ENCODE measurements at places on chromosomes 2 and 18. TPM values are rescaled to one million over a fixed set of nuclear protein-coding genes. Genes with fewer than 3 reads are reported as not detected.

Gene CDCA7
- 81.5 TPM for total RNA-seq

- DNase-seq, result no peak
- no peak overlapping the region for H3K4me3 ChIP-seq
- no peak overlapping the region for H3K27ac ChIP-seq
- peaks cover 19% of the 10 kb centered on the region for H3K36me3 ChIP-seq
- H3K27me3 ChIP-seq, result no peaks in the 10 kb centered on the region
- no peaks in the 10 kb centered on the region for H3K4me1 ChIP-seq
Observed at GRCh38 chr2:201631041-201631440, 12.3 kb downstream of the TMEM237 start.

GRCh38 chr2:58842501-58843155 lies 601.5 kb upstream of the FANCL start:
- H3K36me3 ChIP-seq, result no peaks in the 10 kb centered on the region
- DNase-seq, result no peak
- peaks cover 2% of the 10 kb centered on the region for H3K27me3 ChIP-seq
- H3K27ac ChIP-seq, result no peak overlapping the region
- H3K4me3 ChIP-seq, result no peak overlapping the region

GRCh38 chr2:20254731-20255130 lies 29.8 kb upstream of the SDC1 start:
- no peak overlapping the region for H3K4me3 ChIP-seq
- H3K4me1 ChIP-seq, result peaks cover 5% of the 10 kb centered on the region
- H3K36me3 ChIP-seq, result peaks cover 29% of the 10 kb centered on the region
- H3K27ac ChIP-seq, result no peak overlapping the region
- H3K27me3 ChIP-seq, result no peaks in the 10 kb centered on the region

Gene SMYD1
- not detected for total RNA-seq

Gene AMER3
- not detected for total RNA-seq

Gene SPP2
- total RNA-seq, result not detected

GRCh38 chr2:66985906-66986305 lies 411.2 kb upstream of the ETAA1 start:
- no peak overlapping the region for H3K4me3 ChIP-seq
- no peaks in the 10 kb centered on the region for H3K4me1 ChIP-seq
- H3K36me3 ChIP-seq, result no peaks in the 10 kb centered on the region
- no peak overlapping the region for H3K27ac ChIP-seq
- no peak for DNase-seq
- no peaks in the 10 kb centered on the region for H3K27me3 ChIP-seq

Gene FBXO48
- 4.3 TPM for total RNA-seq

Gene CSRNP3
- not detected for total RNA-seq

- H3K27me3 ChIP-seq, result no peaks in the 10 kb centered on the region
- no peak overlapping the region for H3K4me3 ChIP-seq
- H3K4me1 ChIP-seq, result peaks cover 55% of the 10 kb centered on the region
- no peak overlapping the region for H3K27ac ChIP-seq
- peaks cover 19% of the 10 kb centered on the region for H3K36me3 ChIP-seq
Observed at GRCh38 chr18:13574355-13574754, 152.0 kb downstream of the FAM210A start.

- no peaks in the 10 kb centered on the region for H3K36me3 ChIP-seq
- peaks cover 5% of the 10 kb centered on the region for H3K27me3 ChIP-seq
- no peak for DNase-seq
- peaks cover 14% of the 10 kb centered on the region for H3K4me1 ChIP-seq
- no peak overlapping the region for H3K4me3 ChIP-seq
- peak overlapping the region; percentile 69 for H3K27ac ChIP-seq
Observed at GRCh38 chr2:202122163-202122540, 49.1 kb downstream of the KIAA2012 start.

- no peak for DNase-seq
- H3K36me3 ChIP-seq, result peaks cover 2% of the 10 kb centered on the region
- H3K4me1 ChIP-seq, result no peaks in the 10 kb centered on the region
- no peak overlapping the region for H3K27ac ChIP-seq
Observed at GRCh38 chr18:80023173-80023572, 11.1 kb upstream of the RBFA start.

DNA sequence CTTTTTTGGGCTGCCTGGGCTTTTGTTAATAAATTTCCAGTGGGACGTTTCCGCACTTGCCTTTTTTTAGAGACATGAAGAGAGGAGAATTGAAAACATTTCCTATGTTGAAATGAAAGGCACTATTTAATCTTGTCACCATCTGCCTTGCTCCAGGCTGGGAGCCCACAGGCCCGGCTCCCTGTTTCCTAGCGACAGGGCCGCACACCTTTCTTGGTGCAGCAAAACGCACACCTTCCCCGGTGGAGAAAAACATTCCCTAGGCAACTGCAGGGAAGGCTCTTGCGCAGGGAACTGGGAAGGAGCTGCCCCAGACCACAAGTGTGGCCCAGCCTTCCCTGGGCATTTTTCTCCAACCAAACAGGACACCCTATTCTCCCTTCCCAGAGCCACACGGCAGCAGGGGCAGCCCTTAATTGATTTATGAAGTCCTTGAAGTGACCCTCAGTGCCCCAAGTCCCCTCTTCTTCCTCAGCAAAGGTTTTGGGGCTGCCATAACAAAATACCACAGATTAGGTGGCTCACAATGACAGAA lies 132.9 kb upstream of the MSH6 start:
- H3K4me3 ChIP-seq, result no peak overlapping the region
- no peak overlapping the region for H3K27ac ChIP-seq
- H3K4me1 ChIP-seq, result no peaks in the 10 kb centered on the region
- H3K36me3 ChIP-seq, result peaks cover 1% of the 10 kb centered on the region
- peaks cover 3% of the 10 kb centered on the region for H3K27me3 ChIP-seq
- DNase-seq, result no peak

Gene INHBB
- total RNA-seq, result not detected

GRCh38 chr2:7011356-7012083 lies 94.3 kb downstream of the RNF144A start:
- DNase-seq, result no peak
- H3K4me1 ChIP-seq, result peaks cover 20% of the 10 kb centered on the region
- H3K4me3 ChIP-seq, result no peak overlapping the region

Gene SERPINB12
- not detected for total RNA-seq

- H3K27me3 ChIP-seq, result peaks cover 50% of the 10 kb centered on the region
- H3K4me3 ChIP-seq, result no peak overlapping the region
- DNase-seq, result no peak
Observed at GRCh38 chr18:76498064-76498463, 3.0 kb upstream of the ZNF516 start.

- H3K4me1 ChIP-seq, result no peaks in the 10 kb centered on the region
- DNase-seq, result no peak
- peaks cover 3% of the 10 kb centered on the region for H3K36me3 ChIP-seq
- H3K27ac ChIP-seq, result no peak overlapping the region
- peaks cover 2% of the 10 kb centered on the region for H3K27me3 ChIP-seq
- no peak overlapping the region for H3K4me3 ChIP-seq
Observed at GRCh38 chr2:160794926-160795325, 301.3 kb upstream of the RBMS1 start.

GRCh38 chr2:127638361-127639110 lies 7.4 kb upstream of the GPR17 start:
- peaks cover 23% of the 10 kb centered on the region for H3K4me1 ChIP-seq
- peaks cover 3% of the 10 kb centered on the region for H3K36me3 ChIP-seq
- peak overlapping the region; percentile 54 for H3K4me3 ChIP-seq
- DNase-seq, result no peak

Gene QPCT
- total RNA-seq, result 1.1 TPM

GRCh38 chr2:66957677-66958076 lies 439.5 kb upstream of the ETAA1 start:
- H3K4me3 ChIP-seq, result no peak overlapping the region
- no peaks in the 10 kb centered on the region for H3K4me1 ChIP-seq
- no peaks in the 10 kb centered on the region for H3K36me3 ChIP-seq
- no peak for DNase-seq
- H3K27ac ChIP-seq, result no peak overlapping the region

Gene CABYR
- 1.4 TPM for total RNA-seq

Gene SERPINB3
- not detected for total RNA-seq

DNA sequence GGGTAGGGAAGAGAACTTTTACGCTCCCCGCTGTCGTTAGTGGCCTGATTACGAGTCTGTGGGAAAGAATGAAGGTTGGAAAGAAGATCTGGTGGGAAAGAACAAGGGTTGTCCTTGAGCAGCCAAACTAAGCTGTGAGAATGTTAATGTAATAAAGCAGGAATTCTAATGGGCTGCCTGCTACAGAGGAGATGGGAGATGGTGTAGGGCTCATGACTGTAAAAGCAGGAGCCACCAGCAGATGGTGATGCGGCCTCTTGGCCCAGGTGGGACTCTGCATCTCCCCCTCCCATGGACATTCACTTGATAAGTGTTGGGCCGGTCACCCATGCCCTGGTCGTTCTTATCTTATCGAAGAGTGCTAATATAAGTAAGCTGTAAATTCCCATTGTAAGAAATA lies 150.0 kb downstream of the NEDD4L start:
- DNase-seq, result no peak
- H3K4me3 ChIP-seq, result no peak overlapping the region
- H3K36me3 ChIP-seq, result no peaks in the 10 kb centered on the region
- H3K27ac ChIP-seq, result no peak overlapping the region
- peaks cover 15% of the 10 kb centered on the region for H3K27me3 ChIP-seq

DNA sequence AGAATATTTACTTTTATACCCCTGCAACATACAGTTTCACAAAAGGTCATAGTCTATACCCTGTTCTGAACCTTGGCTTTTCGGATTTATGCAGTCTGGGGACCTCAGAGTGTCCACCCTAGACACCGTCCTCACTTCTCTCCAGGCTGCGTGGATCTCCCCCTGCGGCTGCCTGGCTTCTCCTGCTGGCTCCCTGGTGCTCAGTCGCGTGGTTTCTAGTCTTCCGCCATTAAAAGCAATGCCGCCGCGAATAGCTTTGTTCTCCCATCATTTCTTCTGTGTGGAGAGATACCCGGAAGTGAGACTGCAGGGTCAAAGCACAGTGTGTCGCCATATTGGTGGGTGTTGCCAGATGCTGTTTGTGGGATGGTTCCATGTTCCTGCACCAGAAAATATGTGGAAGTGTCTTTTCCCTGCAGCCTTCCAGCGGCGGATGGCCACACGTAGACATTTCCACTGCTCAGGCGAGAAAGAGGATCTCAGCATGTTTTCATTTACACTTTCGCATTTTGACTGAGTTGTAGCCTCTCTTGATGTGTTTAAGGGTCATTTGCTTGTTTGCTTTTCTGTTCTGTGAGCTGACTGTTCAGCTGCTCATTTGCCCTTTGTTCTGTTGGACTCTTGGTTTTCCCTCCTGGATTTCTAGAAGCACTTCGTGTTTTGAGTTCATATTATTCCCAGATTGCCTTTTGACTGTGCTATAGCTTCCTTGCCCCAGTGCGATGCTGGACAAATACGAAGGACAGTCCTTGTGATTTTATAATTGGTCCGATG lies 22.9 kb upstream of the ASB1 start:
- peaks cover 6% of the 10 kb centered on the region for H3K4me1 ChIP-seq
- DNase-seq, result no peak
- no peaks in the 10 kb centered on the region for H3K27me3 ChIP-seq
- no peak overlapping the region for H3K4me3 ChIP-seq

DNA sequence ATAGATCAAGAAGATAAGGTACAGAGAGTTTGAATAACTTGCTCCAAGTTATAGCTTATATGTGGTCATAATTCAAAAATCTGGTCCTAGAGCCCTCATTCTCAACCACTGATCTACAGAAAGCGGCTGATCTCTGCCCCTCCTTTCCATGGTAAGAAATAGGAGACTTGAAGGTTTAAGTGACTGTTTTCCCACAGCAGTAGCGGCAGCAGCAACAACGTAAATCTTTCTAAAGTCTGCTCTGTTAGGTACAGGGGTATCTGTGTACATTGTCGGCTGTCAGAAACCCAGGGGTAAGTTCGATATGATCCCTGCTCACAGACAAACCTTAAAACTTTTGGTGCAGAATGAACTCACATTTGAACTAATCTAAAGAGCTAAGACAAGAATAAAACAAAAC lies 105.4 kb downstream of the EPHA4 start:
- H3K36me3 ChIP-seq, result no peaks in the 10 kb centered on the region
- no peak overlapping the region for H3K27ac ChIP-seq
- peaks cover 5% of the 10 kb centered on the region for H3K4me1 ChIP-seq
- H3K27me3 ChIP-seq, result no peaks in the 10 kb centered on the region

- H3K27ac ChIP-seq, result peak overlapping the region; percentile 78
- H3K4me1 ChIP-seq, result peaks cover 21% of the 10 kb centered on the region
- H3K27me3 ChIP-seq, result no peaks in the 10 kb centered on the region
- H3K36me3 ChIP-seq, result peaks cover 26% of the 10 kb centered on the region
- peak overlapping the region; percentile 49 for H3K4me3 ChIP-seq
Observed at GRCh38 chr2:32591669-32592463, 36.0 kb upstream of the TTC27 start.
